ENCODE measurements at places on chromosomes 3 and 15.

DNA sequence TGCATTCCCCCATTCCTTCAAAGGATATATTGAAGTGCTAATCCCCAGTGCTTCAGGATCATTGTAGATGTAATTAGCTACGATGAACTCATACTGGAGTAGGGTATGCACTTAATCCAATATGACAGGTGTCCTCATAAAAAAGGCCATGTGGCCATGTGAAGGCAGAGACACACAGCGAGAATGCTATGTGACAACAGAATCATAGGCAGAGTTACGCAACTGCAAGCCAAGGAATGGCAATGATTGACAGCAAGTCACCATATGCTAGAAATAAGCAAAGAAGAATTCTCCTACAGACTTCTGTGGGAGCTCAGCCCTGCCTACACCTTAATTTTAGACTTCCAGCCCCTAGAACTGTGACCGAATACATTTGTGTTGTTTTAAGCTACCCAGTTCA is 875.6 kb upstream of the ROBO1 start:
- DNase-seq = no peak

GRCh38 chr3:96039632-96040031 is 774.8 kb upstream of the EPHA6 start:
- DNase-seq = no peak

DNA sequence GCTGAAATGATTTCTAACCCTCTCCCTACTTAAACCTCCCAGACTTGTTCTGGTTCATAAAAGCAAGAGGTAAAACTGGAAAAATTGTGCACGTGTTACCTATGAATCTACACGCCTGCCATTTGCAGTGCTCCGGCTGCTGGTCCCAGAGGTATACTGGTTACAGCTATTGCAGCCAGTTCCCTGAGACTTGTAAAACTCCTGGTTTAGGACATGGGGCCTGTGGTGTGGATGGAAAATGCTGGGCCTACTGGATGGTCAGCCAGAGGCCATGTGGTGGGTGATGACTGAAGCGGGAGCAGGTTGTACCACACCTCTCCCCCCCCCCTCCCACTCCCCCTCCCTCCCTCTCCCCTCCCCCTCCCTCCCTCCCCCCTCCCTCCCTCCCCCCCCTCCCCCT is 45.0 kb downstream of the SENP2 start:
- no peak for DNase-seq

GRCh38 chr3:66280304-66280703 is 59.5 kb downstream of the SLC25A26 start:
- DNase-seq = no peak

GRCh38 chr3:153657046-153657445 is 464.1 kb upstream of the ARHGEF26 start:
- no peak for DNase-seq

Data from left lung (tissue), 14 donors.